ENCODE measurements at places on chromosomes 7 and 10.

DNA sequence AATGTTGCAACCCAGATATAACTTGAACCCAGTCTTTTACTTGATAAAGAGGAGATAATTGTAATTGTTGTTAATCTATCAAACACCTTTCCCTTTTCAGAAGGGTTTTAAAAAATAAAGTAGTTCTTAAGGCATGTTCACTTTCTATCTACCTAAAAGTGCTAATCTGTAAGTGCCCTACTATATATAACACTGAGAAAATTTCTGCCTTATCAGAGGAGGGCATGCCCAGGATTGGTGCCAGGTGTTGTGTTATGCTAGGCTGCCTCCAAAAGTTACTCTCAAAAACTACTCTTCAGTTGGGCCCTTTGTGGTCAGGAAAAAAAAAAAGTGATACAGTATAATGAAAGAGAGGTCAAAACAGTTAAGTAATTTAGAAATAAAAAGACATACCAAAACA, 36.3 kb downstream of the SMNDC1 start:
- no peak for DNase-seq

- DNase-seq, result no peak
Measured at GRCh38 chr7:137958470-137959431, 43.1 kb downstream of the CREB3L2 start.

DNA sequence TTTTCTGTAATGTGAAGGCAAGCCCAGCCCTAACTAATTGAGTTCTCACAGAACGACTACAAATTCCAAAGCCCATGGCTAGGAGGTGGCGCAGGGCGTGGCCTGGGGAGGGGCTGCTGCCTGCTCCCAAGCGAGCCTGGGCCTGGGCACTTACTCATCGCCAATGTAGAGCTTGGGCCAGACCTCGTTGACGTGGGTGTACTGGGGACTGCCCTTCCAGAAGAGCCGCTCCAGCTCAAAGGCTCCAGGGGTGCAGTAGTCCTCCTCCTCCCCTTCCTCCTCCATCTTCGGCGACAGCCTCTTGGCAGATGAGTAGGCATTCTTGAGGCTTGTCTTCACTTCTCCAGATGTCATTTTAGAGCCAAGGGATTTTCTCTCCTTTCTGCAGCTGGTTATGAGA, 53.3 kb upstream of the SAMD8 start:
- no peak for DNase-seq

GRCh38 chr10:122120008-122120744, 131.2 kb downstream of the TACC2 start:
- DNase-seq, result no peak

GRCh38 chr10:103605359-103606096, 112.0 kb downstream of the NEURL1 start:
- DNase-seq, result peak; percentile 27

DNA sequence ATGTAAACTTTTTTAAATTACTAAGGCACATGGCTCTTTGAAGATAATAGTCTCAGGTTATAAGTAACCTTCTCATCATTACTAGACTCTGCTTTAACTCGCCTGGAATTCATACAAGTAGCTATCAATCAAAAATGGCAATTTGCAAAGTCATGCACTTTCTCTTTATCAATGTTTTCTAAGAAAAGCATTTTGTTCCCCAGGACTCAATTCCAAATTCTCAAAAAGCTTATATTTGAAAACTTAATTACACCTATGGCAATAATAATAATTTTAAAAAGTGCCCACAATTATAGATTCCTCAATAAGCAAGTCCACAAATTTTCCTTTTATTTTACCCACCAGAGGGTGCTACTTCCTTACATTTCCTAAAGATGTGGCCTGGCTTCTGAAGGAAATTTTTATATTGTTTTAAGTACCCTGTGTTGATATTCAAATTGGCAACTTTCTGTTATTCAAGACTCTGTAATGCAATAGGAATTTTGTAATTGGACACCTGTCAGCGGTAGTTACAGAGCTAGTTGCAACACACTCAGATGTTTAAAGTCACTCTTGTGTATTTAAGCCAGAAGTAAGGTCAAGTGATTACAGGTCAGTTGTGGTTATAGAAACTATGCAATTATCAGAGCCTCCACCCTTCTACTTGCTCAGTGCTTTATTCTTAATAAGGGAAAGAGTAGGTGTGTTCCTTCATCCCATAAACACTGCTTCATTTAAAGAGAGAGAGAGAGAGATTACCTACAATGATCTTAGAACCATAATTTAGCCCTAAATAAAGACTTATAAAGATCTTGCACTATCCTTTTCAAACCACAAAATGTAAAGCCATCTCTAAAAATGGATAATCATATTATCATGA, 47.1 kb upstream of the HYAL4 start:
- no peak for DNase-seq

DNA sequence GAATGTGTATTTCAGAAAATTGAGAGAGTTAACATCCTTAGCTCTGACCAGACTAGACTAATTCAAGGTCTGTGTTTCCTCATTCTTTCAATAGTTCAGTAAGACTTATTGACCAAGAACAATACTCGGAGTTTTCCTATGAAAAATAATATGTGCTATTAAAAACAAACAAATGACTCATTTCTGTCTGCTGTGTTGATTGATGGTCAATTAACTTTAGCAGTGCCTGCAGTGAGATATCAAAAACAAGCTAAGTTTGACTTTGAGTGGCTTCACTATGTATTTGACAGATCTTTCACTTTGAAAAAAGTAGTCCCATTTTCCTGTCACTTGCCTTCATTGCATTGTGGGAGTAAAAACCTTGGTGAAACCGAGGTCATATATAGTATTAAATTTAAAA, 91.0 kb downstream of the GNAT3 start:
- DNase-seq, result no peak

DNA sequence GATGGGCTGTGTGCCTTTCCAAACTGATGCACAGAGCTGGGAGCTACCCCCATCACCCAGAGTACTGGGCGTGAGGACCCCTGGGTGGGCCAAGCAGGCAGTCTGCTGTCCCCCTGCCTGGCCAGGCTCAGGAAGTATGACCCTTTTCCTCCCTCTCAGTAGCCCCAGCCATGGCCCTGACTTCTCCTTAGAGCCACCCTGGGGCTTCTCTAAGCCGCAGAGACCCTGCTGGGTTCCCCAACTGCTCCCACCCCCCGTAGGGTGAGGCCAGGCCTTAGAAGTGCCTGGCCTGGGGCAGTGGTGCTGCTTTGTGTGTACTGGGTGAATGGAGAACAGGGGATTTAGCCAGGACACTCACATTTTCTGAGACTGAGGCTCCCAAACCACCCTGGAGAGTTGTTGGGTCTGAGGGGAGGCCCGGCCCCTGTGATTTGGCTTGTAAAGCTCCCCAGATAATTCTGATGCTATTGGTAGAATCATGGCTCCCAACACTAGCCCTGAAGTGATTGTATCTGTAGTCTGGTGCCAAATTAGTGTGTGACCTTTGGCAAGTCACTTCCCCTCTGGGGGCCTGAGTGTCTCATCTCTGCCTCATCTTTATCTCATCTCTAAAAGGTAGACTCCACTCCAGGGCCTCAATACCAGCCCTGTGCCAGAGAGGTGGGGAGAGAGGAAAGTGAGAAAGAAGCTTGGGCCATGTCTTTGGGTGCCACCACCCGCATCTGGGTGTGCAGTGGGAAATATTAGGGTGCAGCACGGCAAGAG, 99.7 kb upstream of the PPIF start:
- DNase-seq, result no peak

- no peak for DNase-seq
Measured at GRCh38 chr10:117938104-117938503, 108.6 kb downstream of the RAB11FIP2 start.

DNA sequence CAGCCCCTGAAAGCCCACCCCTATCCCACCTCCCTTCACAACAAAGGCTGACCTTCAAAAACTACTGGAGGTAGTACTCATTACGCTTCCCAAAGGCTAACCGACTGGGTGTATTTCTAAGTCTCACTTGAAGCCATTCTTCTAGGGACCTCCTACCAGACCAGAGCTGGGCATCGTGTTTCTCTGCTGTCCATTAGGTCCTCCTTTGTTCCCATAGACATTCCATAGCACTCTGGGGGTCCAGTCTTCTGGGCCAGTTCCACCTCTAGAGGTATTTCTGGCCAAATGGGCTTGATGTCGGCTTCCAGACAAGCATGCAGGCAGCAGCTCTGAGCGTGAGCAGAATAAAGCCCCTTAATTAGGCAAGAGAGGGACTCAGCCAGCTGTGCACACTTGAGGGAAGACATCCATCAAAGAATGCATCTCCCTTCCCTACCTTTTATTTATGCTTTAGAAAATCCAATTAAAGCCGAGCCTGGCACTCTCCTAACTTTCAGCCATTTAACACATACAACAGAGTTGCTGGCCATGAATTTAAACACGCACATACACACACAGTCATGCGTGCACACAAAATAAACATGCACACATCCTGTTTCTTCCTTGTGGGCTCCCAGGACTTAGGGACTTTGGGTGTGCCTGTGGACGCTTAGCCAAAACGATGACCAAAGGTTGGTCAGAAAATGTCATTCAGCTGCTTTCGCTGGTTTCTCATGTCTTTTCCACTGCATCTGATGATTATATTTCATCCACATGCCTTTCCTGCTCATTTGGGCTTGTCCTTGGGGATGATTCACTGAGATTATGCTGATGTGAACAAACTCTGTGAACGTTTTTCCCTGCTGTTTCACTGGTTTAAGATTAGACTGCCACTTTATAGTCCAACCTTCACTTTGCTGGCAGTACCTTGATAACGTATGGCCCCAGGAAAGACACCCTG, 362.0 kb upstream of the NFE2L3 start:
- no peak for DNase-seq

- DNase-seq, result peak; percentile 28
Measured at GRCh38 chr7:116138202-116138801, 72.0 kb upstream of the TES start.

DNA sequence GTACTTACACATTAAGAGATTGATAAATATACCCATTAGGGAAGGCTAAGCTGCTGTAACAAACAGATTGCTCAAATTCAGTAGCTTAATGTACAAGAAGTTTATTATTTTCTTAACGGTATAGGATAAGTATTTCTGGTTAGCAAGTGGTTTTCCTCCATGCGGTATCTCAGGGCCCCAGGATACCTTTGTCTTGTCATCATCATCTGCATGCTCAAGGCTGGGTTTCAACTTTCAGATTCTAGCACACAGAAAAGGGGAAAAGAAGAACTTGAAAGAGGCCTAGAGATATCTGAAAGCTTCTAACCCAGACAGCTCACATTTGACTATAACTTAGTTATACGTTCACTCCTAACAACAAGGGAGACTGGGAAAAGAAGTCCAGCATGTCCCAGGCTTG, 11.8 kb upstream of the GALNT17 start:
- DNase-seq, result no peak

DNA sequence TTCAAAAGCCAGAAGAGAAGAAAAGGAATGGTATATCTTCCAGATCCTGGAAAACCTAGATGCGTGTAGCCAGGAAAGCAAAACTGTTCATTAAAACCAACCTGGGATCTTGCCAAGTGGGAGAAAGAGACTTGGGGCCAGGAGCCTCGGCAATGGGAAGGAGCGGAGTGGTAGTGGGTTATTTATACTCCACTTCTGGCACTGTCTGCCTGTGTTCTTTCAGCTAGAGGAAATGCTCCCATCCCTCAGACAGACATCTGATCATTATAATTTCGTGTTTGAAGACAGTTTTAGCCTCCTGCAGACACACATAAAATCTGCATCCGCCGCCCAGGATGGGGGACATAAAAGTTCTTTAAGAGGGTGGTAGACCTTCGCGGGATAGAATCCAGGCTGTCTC, 421.6 kb downstream of the RPS24 start:
- DNase-seq, result no peak

DNA sequence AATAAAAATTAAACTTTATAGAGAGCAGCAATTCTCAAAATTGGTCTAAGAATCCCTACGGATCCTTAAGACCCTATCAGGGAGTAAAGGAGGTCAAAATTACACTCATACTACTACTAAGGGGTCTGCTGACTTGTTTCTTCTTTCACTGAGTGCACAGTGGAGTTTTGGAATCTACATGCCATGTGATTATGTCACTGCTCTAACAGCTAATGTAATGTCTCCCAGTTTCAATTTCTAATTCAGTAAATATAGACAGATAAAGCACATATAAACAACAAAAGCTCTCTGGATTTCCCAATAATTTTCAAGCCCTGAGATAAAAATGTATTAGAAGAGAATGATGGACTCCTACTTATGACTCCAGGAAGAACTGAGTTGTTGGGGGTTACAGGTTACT, 74.6 kb downstream of the WAPL start:
- no peak for DNase-seq

- DNase-seq, result no peak
Measured at GRCh38 chr10:33791272-33791660, 456.8 kb upstream of the NRP1 start.

DNA sequence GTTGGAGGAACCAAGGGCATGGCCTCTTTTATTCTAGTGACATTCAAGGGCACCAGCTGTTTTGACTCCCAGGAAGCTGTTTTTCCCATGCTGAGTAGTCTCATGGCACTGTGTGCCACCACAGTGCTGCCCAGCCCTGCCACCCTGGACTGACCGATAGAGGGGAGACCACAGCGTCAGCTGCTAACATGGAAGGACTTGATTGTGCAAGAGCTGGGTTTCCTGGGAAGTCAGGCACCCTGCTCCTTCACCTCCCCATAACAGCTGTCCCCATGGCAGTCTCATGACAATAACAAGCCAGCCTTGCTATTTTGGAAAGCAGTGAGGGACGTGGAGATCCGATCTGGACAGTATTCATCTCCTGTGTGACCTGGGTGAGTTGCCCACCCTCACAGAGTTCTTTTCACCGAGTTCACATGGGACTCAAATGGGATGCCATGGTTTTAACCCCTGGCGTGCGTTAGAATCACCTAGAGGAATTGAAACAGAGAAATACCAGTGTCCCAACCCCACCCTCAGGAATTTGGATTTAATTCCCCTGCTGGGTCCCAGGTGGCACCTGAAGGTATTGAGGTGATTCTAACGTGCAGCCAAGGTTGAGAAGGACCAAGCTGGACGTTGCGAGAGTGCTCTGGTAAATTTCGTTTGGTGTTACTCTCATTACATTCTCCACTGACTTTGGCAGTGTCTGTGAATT, 174.8 kb downstream of the CELF2 start:
- no peak for DNase-seq
